ENCODE measurements at places on chromosomes 2 and 18.

- peak; percentile 89 for DNase-seq
These were observed 244.8 kb upstream of the NCKAP5 start for GRCh38 chr2:133812826-133813617.

- DNase-seq, result peak; percentile 8
These were observed 16.2 kb upstream of the CAPN13 start for GRCh38 chr2:30823452-30823851.

- DNase-seq, result no peak
These were observed at the start of gene PPP1R1C for GRCh38 chr2:181985632-181986205. Gene PPP1R1C, plus strand, starts transcription at chr2:181985853. Its CDS starts 258 bp downstream, at chr2:181986111.

DNA sequence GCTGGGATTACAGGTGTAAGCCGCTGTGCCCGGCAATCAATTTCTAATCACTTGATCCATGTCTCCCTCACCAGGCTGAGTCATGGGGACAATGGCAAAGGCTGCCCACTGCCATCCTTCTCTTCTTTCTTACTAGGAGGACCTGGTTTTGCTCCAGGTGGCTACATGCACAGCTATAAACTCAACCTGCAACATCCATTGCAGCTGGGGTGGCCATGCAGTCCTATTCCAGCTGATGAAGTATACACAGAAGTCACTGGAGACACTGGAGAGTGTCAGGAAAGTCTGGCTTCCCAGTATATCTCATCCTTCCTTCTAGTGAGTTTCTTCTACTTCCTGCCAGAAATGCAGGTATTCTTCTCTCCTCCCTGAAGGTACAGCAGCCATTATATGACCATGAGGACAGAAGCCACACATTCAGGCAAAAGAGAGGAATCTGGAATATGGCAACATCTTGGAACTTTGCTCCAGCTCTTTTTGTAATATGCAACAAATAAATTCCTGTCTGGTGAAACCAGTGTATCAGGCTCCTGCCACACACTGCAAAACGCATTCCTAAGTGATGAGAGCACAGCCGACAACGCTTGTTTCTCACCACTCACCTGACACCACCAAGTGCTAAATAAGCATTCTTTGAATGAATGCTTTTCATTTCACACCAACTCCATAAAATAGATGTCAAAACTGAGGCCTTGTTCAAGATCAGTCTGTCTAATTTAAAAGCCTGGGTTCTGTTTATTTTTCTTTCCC, 32.3 kb downstream of the SCTR start:
- DNase-seq, result peak; percentile 96

DNA sequence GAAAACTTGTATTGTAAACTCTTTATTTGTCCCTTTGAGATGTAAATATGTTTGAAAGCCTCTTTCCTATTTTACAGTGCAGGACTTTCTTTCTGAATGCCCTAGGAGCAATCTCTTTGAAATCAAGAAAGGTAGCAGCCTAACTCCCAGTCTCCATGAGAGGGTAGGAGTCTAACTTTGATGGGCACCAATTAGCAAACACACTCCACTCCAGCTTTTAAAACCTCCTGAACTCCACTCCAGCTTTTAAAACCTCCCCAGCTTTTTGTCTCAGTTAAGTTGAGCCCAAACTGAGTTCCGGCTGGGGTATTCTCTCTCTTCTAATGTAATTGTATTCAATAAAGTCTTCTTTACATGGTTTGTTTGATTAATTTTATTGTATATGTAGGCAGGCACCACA, 493.7 kb upstream of the CDH7 start:
- no peak for DNase-seq

DNA sequence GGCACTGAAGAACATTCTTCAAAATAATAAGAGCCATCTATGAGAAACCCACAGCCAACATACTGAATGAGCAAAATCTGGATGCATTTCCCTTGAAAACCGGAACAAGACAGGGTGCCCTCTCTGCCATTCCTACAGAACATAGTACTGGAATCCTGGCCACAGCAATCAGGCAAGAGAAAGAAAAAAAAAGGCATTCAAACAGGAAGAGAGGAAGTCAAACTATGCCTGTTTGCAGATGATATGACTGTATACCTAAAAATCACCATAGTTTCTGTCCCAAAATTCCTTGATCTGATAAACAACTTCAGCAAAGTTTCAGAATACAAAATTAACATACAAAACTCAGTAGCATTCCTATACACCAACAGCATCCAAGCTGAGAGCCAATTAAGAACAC, 119.5 kb upstream of the PARD3B start:
- no peak for DNase-seq

DNA sequence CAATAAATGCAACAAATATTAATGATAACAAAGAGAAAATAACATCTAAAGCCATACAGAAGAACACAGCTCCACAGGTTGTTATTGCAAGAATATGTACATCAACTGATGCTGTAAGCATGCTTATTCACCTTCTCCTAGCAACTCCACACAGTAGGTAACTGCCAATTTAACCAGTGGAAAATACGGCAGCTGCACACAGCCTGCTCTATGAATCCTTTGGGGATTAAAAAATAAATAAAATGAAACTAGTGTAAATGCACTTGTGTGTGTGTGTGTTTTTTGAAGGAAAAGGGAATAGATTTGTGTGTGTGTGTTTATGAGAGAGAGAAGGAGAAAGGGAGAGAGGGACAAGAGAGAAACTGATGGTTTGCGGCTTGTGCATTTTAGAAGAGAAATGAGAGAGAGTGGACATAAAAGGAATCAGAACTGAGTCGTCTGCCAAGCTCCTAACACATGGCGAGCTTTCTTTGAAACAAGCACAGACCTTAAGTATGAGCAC, 96.2 kb upstream of the PDE1A start:
- DNase-seq, result no peak

- DNase-seq, result no peak
These were observed 54.2 kb downstream of the FAM168B start for GRCh38 chr2:131039101-131039440.

DNA sequence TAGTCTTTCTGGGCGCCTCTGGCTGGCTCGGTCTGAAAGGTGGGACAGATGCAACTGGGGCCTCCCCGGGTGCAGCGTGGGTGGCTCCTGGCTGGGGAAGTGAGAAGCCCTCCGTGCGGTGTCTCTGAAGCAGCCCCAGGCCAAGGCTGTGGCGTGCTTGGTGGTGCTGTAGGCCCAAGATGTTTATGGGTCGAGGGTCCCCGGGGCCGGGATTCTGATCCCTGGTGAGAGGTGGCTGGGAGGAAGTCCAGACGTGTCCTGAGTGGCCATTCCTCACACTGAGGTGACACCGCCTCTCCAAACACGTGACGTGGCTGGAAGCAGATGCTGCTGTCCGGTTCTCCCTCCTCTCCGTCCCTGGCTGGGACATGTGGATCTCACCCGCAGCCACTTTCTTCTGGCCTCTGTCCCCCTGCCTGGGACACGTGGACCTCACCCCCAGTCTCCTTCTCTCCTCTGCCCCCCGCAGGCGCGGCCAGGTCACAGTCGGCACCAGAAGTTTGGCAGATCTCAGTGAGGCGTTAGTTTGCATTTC, 12.6 kb downstream of the RTP5 start:
- no peak for DNase-seq

GRCh38 chr2:98538280-98539041, 69.9 kb downstream of the COA5 start:
- DNase-seq, result no peak
